ENCODE measurements at places on chromosomes 6 and 20.

DNA sequence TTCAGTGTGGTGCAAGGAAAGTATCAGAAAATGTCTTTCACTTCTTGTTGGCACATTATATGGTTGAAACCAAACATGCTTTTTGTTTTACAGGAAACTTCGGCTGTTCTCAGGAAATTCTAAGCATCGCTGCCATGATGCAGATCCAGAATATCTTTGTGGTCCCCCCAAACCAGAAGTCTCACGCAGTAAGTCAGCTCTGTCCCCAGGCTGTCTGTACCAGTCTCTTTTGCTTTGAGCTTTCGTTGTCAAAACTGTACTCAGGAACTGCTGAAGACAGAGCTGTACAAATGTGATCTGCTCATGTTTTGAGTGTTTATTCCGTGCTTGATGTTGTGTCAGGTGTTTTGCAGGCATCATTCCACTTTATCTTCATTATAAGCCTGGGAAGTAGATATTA, 59.6 kb downstream of the DHX35 start:
- DNase-seq, result no peak

GRCh38 chr20:4326195-4327065, 311.1 kb upstream of the RNF24 start:
- no peak for DNase-seq

GRCh38 chr20:19839053-19839452, 81.0 kb downstream of the RIN2 start:
- no peak for DNase-seq

DNA sequence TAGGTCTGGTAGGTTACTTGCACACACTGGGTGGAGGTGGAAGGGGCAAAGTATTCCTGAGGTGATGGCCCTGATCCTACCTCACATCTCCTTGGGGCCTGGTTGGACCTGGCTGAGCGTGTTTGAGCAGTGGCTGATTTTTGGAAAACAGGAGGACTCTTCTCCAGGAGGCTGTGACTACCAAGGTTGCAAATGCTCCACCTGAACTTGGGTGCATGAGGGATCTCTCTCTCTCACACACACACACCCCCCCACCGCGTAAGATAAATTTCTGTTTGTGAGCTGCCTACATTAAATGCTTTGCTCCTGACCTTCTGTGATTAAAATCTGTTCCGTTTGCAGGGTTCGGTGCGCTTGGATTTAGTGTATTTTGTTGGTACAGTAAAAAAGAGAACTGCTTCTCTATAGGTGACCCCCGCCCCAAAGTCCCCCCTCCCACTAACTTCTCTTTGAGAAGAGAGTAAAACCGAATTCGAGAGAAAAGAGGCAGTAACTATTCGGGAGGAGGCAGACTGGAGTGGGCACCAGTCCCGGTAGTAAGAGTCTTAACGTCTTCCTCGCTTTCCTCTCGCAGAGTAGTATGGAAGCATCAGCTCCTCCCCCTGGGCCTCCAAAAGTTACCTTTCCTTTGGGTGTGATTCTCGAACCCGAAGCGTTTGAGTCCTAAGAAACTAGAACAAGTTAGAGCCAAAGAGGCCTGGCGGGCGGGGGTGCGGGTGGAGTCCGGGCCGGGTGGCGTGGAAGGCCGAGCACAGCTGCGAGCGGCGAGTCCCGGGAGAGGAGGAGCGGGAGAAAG, 585 bp upstream of the DSE start:
- DNase-seq, result peak; percentile 31

DNA sequence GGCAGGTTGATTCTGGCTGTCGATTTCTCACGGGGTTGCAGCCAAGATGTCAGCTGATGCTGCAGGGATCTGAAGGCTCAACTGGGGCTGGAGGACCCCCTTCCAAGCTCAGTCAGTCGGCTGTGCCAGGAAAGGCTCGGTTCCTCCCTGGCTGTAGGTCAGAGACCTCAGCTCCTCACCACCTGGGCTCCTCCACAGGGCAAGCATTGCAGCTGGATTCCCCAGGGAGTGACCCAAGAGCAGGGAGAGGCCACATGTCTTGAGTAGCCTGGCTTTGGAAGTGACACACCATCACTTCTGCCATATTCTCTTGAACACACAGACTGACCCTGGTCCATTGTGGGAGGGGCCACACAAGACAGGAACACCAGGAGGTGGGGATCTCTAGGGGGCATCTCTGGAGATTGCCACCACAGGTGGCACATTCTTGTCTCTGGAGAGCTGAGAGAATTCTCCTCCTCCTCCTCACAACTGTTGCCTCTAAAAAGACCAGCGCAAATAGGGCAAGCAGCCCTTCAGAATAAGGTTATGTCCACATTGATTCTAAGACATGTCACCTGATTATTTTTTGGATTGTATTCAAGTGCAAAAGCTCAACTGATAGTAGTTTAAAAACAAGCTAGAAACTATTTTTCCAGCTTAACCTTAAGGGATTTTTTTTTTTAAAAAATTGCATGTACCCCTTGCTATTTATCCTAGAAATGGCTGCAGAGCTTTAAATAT, 270.5 kb downstream of the NRN1 start:
- DNase-seq, result no peak

GRCh38 chr6:167450626-167451025, 125.7 kb downstream of the TTLL2 start:
- no peak for DNase-seq

DNA sequence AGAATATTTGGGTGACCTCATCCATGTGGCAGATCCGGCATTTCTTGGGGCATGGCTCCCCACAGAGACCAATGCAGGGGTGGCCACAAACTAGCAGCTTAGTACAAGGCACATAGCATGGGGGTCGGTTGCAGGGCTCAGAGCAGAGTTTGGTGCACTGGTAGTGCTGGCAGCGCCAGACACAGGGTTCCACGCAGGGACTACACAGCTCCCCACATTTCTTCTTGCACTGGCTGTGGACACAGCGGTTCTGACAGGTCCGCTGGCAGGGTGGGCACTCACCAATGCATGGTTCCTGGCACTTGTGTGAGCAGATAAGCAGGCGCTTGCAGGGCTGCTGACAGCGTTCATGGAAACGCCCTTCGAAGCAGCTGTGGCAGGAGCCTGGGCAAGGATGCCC, 29.1 kb downstream of the DDX27 start:
- no peak for DNase-seq

DNA sequence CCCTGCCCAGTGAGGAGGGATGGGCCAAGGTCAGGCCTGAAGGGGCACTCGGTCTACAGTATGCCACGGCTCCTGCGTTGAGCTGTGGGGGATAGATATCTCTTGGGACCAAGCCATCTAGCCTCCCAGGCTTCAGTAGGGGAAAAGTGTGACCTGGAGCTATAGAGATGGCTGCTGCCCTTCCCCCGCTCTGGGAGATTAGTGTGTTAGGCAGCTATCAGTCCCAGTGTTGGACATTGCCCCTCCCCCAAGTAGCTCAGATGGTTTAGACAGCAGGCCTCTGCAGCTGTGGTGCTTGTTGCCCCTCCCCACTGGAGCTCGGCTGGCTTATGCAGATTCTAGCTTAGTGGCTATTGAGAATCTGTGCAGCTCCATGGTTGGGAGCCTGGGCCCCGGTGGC, 56.8 kb downstream of the KHDRBS2 start:
- peak; percentile 91 for DNase-seq

- DNase-seq, result no peak
Measured at GRCh38 chr6:77037439-77037838, 425.9 kb downstream of the HTR1B start.

DNA sequence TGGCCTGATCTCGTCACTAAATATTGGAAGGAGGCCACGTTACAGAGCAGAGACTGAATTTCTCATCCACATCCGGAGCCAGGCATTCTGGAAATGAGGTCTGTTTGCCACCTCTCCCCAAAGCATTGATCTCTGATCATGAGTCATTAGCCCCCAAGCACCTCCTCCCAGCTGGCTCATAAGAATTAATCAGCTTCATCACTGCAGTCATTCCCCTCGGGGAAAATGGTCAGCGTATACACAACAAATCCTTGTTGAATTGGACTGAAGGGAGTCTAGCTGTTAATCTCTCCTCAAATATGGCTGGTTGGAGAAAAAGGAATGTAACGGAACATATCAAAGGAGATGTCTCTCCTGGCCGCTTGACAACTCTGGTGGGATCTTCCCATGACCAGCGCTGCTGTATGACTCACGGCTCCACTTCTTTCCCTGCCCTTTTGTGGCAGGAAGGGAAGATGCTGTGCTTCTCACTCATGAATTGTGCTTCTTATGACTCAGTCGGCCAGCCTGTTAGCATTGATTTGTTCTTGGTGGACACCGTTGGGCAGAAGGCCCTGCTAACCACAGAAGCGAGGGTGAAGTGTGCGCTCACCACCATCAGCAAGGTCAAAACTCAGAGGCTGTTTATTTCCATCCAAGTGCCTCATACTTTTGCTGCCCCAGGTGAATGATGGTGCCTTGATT, 76.7 kb downstream of the RNF182 start:
- DNase-seq, result peak; percentile 51

Measured in NCI-H82 (cell line).